NCI-H446 treated with DMSO at 0.1 percent for 48 hours (cell line): ENCODE measurements at places on chromosomes 3 and 15.
A peak's percentile ranks its signal among the peaks of the same experiment; 100 is the strongest.

DNA sequence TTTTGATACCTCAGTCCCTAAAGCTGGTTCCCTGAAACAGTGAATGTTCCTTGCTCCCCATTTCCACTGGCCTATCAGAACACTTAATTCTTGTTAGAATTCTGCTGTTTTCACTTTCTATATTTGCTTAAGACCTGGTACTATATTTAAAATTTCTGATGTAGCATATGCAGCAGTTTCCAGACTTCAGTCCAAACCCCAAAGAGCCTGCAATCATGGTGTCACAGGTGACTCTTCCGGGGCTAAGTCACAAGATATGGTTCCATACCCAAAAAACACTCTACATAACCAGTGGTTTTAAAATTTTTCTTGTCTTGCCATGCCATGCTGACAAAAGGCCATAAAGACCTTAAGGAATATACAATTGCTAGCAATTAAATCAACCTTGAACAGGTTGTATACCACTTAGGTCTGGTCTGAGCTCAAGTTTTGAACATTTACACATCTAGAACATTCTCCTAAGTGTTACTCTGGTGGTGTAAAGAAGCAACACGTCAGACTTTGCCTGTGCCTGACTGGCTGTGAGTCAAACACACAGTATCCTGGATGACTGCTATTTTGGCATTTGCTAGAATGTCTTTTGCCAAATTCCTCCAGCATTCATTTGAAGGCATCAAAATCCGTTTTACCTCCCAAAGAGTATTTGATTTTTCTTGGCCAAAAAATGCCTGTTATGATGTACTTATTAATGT is 160.0 kb downstream of the FRMD5 start:
- peak; percentile 58 for DNase-seq

- no peak for DNase-seq
Observed at GRCh38 chr3:123583561-123583960, 1.3 kb downstream of the HACD2 start.

DNA sequence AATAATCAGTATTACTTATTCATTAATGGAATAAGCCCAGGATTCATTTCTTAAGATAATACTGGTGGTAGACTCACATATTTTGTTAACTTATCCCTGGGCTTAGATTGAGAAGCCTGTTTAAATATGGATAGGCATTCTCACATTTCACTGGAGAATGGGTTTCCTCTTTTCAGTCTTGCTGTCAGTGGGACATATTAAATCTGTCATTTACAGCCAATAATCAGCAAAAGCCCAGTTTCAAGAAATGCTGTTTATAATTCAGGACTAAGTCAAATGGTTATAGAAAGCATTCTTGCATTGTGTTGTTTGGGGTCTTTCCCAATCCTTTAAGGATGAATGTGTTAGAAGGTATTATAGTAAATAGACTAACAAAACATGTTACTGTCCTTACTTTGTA is 143.7 kb upstream of the NAALADL2 start:
- no peak for DNase-seq

DNA sequence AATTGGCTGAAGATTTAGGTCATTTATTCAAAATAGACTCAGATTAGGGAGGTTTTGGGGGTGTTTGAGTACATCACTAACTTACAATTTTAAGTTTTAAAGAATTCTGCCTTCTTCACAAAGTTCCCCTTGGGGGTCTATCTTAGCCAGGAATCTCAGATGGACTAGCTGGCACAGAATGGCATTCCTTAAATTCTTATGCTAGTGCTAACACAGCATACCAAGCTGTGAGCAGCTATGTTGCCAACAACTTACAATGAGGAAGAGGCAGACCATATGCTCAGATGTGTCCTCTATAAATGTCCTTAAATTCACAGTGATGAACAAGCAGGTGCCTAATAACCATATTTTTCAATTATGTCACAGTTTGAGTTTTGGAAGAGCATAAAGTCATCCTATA is 60.9 kb upstream of the NPHP3 start:
- peak; percentile 51 for DNase-seq

DNA sequence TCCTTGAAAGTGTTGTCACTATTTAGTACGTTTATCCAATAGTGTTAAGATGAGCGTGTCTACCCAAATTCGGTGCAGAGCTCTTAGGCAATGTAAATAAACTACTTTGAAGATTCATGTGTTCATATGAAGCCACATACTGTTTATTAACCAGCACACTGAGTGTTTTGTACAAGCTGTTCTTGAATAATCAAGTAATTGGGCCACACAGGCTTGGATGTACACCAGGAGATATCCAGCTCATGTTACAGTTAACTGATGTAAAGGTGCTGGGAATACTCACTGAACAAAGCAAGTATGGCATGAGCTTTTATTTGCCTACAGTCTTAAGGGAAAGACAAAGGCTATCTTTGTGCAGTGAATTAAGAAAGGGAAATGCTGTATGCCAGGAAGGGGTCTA is 632 bp upstream of the DHX36 start:
- no peak for DNase-seq

DNA sequence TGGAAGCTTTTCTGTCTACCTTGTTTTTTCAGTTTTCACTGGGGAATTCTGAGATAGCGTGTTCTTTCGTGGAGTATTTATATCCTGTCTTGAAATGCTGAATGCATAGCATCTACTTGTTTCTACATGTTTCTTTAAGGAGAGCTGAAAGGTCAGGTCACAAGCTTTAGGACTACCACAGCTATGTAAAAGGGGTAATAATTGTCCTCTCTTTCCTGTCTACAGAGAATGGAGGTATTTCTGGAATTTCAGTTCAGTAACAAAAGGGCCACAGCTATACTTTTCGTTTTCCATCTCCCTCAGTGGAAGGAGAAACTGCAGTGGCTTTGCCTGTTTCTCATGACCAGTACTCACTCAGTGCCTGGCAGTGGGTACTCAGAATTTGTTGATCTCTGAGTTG is 4.7 kb downstream of the INAFM2 start:
- no peak for DNase-seq

DNA sequence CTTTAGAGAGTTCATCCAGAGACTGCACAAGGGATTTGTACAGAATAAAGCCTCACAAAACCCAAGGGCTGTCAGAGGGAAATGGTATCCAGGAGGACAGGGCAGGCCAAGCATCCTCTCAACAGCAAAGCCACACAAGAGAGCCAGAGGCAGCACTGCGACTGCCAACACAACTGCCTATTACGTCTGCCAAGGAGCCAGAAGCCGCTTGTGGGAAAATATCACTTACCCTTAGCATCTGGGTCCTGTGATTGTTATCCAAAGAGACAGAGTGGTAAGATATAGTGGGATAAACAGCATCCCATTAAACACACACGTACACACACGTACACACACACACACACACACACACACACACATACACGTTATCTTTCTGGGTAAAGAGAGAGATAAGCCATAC is 618.3 kb upstream of the AGTR1 start:
- no peak for DNase-seq

GRCh38 chr15:59833366-59833765 is 144.2 kb upstream of the BNIP2 start:
- DNase-seq = no peak

GRCh38 chr3:186102687-186103086 is 6.2 kb downstream of the ETV5 start:
- peak; percentile 42 for DNase-seq

GRCh38 chr3:112114576-112115160 is 18.4 kb downstream of the GCSAM start:
- DNase-seq = no peak

DNA sequence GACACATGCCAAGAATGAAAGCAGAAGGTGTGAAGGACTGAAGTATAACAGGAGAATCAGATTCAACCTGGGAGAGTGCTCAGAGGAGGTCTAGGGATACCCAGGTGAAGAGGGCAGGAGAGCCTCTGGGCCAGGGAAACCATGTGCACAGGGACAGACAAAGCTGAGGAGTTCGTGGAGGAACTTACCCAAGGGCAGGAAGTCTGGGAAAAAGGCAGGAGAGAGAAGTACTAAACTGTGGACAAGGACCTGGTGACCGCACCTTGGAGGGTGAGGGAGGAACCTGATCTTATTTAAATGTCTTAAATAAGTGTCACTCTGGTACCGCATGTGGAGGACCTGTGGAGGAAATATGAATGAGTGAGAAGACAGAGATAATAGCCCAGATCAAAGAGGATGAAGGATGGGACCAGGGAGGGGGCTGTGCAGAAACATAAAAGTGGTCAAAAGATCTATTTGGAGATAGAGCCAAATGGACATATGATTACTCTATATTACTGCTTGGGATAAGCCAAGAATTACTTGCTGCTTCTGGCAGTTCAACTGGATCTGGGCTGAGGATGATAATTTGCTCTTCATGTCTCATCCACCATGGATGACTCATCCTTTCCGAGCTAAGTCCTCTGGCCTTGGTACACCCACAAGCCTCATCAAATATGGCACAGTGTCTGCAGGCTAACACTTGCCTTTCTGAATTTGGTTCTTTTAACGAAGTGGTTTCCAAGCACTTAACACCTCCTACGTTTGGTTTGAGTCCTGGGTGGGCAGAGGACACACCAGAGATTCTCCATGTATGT is 116.9 kb upstream of the NMNAT3 start:
- DNase-seq = peak; percentile 40

GRCh38 chr3:121649645-121650044 is 11.1 kb downstream of the HCLS1 start:
- DNase-seq = peak; percentile 19

- no peak for DNase-seq
Observed at GRCh38 chr3:66037330-66037985, 1.3 kb downstream of the MAGI1 start.

- DNase-seq = no peak
Observed at GRCh38 chr15:42503825-42504224, 8.4 kb downstream of the SNAP23 start.

DNA sequence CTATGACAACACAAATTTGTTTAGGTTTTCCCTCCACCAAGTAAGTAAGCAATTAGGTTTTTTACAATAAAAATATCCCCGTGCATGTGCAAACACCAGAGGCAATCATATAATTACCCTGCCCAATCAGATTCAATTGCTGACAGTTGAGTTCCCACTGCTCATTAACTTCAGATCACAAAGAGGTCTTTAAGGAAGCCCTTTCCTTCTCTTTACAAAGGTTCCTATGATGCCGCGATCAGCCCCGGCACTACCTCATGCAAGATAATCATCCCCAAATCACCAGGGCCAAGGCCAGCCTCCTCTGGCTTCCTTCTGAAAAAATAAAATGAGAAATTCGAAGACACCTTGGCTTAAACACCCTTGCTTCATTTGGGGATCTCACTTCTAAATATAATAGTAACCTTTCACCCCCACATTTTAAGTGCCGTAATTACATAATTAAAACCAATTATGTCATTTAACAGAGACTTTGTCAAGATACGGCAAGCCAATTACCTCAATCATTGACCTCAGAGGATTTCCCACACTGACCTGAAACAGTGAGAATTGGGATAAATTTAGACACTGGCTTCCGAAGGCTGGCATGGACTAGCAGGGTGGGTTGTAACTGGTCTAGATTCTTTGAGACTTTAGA is 121.3 kb upstream of the WNT5A start:
- no peak for DNase-seq

GRCh38 chr15:64096668-64097384 is 1.0 kb downstream of the SNX1 start:
- DNase-seq = no peak

GRCh38 chr3:180704532-180704931 is 25.2 kb upstream of the CCDC39 start:
- no peak for DNase-seq
